Thymus (tissue), 14 donors: ENCODE measurements at places on chromosomes 2 and 18.

GRCh38 chr18:48419277-48420022, 10.3 kb upstream of the ZBTB7C start:
- H3K36me3 ChIP-seq = no peaks in the 10 kb centered on the region
- H3K27me3 ChIP-seq = peaks cover 30% of the 10 kb centered on the region
- H3K27ac ChIP-seq = peak overlapping the region; percentile 17
- peaks cover 2% of the 10 kb centered on the region for H3K4me1 ChIP-seq
- DNase-seq = no peak

GRCh38 chr2:106175086-106175850, 18.8 kb downstream of the UXS1 start:
- no peak for DNase-seq
- H3K36me3 ChIP-seq = peaks cover 7% of the 10 kb centered on the region
- no peak overlapping the region for H3K4me3 ChIP-seq
- H3K4me1 ChIP-seq = no peaks in the 10 kb centered on the region
- H3K27ac ChIP-seq = no peak overlapping the region

GRCh38 chr2:200461846-200462710, 47.8 kb downstream of the KCTD18 start:
- H3K4me1 ChIP-seq = peaks cover 20% of the 10 kb centered on the region
- no peaks in the 10 kb centered on the region for H3K27me3 ChIP-seq
- no peak for DNase-seq
- H3K4me3 ChIP-seq = no peak overlapping the region
- no peaks in the 10 kb centered on the region for H3K36me3 ChIP-seq
- H3K27ac ChIP-seq = no peak overlapping the region

GRCh38 chr18:62054929-62055498, 131.8 kb downstream of the PIGN start:
- H3K4me1 ChIP-seq = no peaks in the 10 kb centered on the region
- H3K27ac ChIP-seq = no peak overlapping the region
- H3K4me3 ChIP-seq = no peak overlapping the region
- no peaks in the 10 kb centered on the region for H3K36me3 ChIP-seq
- H3K27me3 ChIP-seq = no peaks in the 10 kb centered on the region

DNA sequence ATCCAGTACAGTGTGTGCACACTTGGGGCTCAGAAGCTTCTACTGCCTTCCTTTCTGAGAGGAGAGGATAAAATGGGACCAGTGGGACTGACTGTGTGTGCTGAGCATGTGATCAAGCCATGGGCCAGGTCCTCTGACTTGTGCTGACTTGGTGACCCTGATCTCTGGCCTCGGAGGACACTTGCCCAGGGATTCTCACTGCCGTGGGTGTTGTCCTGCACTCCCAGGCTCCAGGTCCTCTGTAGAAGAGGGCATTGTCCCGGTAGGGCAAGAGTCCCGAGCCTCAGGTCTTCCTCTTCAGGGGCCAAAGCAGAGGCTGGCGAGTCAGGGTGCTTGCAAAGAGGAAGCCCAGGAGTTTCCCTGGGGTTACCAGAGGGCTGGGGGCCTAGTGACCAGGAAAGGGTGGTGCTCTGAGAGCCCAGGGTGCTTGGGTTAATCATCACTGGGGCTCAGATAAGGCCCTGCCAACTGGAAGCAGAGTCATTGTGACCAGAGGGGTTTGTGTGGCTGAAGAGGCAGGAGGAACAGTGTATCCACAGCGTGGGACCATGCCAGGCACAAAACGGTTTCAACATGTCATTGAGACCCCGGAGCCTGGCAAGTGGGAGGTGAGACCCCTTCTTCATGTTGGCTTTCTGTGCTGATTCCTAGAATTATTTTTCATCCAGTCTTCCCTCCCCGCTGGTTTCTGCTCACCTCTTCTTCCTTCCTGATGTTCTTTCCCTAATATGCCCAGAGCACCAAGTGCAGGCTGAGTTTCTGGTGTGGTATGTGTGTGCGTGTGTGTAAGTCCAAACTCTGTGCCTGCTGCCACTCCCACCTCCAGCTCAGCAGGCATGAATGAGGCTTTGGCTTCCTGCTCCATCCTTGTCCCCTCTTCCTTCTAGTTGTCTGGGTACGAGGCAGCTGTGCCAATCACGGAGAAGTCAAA, at the start of gene GCKR:
GCKR (plus strand) TSS at position 483 of the 931 bp plus-strand sequence; CDS start at position 549, 66 bp downstream.
- no peaks in the 10 kb centered on the region for H3K36me3 ChIP-seq
- DNase-seq = no peak
- H3K4me1 ChIP-seq = no peaks in the 10 kb centered on the region
- peaks cover 34% of the 10 kb centered on the region for H3K27me3 ChIP-seq

GRCh38 chr2:141610564-141611175, 520.1 kb downstream of the LRP1B start:
- DNase-seq = no peak
- no peaks in the 10 kb centered on the region for H3K4me1 ChIP-seq
- H3K27me3 ChIP-seq = no peaks in the 10 kb centered on the region
- no peak overlapping the region for H3K27ac ChIP-seq

DNA sequence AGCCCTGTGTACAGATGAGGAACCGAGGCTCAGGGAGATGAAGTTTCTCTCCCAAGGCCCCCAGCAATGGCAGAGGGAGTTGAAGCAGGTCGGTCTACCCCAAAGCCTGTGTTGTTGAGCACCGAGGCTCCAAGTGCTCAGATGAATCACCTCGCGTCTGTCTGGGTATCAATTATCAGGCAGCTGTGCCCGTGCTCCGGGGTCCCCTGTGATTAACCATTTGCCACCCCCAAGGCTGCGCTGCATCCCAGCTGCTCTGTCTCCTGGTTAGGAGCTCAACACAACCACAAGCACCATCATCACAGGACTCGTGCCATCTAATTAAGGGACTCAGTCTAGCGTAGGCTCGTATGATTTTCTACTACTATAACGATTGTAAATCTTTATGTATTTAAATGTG, 27.1 kb downstream of the LIPG start:
- H3K4me1 ChIP-seq = no peaks in the 10 kb centered on the region
- no peak for DNase-seq
- no peak overlapping the region for H3K27ac ChIP-seq
- H3K4me3 ChIP-seq = no peak overlapping the region

GRCh38 chr2:127853671-127854070, 4.3 kb downstream of the POLR2D start:
- peaks cover 14% of the 10 kb centered on the region for H3K4me1 ChIP-seq
- DNase-seq = no peak
- no peak overlapping the region for H3K27ac ChIP-seq

DNA sequence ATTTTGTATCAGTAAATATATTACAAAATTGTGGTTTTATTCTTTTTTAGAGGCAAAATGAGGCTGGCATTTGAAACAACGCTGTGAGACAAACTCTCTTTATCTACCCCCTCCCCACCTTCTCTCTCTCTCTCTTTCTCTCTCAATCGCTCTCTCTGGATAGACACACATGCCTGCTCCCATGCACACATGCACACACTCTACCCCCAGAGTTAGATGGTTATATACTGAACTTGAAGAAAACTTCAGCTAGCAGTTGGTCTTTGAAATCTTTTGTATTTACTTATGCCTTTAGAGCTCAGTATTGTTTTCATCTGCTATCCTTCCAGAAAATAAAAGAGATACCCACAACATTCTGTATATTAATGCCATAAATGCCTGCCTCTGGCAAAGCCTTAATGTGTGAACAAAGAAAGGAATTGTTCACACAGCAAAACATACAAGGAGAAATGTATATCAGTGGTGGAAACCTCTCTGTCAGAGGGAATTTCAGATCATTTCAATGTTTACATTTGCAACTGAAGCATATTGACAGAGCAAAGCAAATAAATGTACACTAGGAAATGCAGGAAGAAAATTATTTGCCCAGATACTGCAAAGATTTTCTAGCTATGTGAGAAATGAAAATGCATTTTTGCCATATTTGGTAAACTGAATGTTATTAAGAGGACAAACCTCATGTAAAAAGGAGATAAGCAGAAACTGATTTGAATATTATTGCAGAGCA, 217.0 kb upstream of the UBE2E3 start:
- H3K27me3 ChIP-seq = no peaks in the 10 kb centered on the region
- H3K36me3 ChIP-seq = no peaks in the 10 kb centered on the region
- no peaks in the 10 kb centered on the region for H3K4me1 ChIP-seq
- DNase-seq = no peak
- no peak overlapping the region for H3K27ac ChIP-seq
- H3K4me3 ChIP-seq = no peak overlapping the region

GRCh38 chr2:127065299-127065939, 41.5 kb downstream of the BIN1 start:
- no peak overlapping the region for H3K27ac ChIP-seq
- no peak for DNase-seq
- peaks cover 30% of the 10 kb centered on the region for H3K36me3 ChIP-seq
- no peak overlapping the region for H3K4me3 ChIP-seq
- no peaks in the 10 kb centered on the region for H3K27me3 ChIP-seq

DNA sequence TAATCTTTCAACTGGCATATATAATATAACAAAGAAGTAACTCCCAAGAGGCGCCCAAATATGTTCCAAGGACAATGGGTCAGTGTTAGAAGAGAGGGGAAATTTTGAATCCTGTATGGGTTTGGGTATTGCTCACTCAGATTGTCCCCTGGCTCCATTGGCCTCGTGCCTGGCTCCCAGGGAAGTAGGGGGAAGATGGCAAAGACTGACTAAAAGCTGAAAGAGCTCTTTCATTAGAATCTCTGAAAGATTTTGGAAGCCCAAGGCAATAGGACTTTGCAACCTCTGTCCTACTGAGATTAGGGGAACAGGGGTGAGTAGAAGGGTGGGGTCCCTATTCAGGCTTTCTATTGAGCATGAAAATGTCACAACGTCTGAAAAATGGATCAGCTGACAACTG, 1272.8 kb upstream of the ZEB2 start:
- H3K4me3 ChIP-seq = no peak overlapping the region
- no peaks in the 10 kb centered on the region for H3K27me3 ChIP-seq
- H3K36me3 ChIP-seq = no peaks in the 10 kb centered on the region

DNA sequence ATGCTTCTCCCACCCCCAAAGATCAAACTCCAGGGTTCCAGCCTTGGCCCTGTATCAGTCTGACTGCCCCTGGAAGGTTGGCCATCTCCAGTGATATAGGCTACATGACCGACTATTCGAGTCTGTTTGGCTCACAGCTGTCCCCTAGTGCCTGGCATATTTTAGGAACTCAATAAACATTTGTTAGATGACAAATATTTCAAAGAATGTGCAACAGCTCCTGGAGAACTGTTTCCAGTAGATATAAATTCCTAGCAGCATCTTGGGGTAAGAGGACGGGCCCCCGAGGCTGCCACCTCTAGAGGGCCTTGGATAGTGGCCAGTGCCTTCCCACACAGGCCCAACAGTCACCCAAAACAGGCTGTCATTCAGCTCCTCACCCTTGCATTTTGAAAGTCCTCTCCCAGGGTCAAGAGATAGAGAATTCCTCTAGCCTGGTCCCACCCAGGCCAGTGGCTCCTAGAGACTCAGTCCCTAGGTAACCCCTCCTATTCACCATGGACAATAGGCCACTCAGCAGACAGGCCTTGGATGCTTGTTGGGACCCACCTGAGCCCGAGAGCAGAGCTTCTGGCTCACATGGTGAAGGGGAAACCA, 45.1 kb upstream of the ATP6V1B1 start:
- DNase-seq = no peak
- H3K36me3 ChIP-seq = no peaks in the 10 kb centered on the region
- H3K4me1 ChIP-seq = peaks cover 12% of the 10 kb centered on the region
- H3K4me3 ChIP-seq = no peak overlapping the region
- H3K27me3 ChIP-seq = peaks cover 73% of the 10 kb centered on the region

DNA sequence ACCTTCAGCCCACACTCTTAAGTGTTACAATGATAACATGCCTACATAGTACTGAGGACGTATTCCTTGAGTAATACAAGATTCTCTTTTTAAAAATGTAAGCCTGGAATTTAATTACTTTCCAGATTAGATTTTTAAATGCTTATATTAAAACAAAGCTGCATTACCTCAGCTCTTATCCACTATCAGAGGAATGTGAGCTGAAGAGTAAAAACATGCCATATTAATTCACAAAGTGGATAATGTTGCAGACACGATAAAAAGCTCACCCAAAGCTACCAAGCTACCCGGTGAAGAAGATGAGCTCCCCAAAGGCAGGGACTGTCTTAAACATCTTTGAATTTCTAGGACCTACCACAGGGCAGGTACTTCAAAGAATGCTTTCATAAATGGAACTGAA, 107.8 kb downstream of the NOL10 start:
- no peak overlapping the region for H3K27ac ChIP-seq
- peaks cover 3% of the 10 kb centered on the region for H3K36me3 ChIP-seq
- DNase-seq = no peak
- peaks cover 22% of the 10 kb centered on the region for H3K4me1 ChIP-seq
- H3K27me3 ChIP-seq = no peaks in the 10 kb centered on the region

DNA sequence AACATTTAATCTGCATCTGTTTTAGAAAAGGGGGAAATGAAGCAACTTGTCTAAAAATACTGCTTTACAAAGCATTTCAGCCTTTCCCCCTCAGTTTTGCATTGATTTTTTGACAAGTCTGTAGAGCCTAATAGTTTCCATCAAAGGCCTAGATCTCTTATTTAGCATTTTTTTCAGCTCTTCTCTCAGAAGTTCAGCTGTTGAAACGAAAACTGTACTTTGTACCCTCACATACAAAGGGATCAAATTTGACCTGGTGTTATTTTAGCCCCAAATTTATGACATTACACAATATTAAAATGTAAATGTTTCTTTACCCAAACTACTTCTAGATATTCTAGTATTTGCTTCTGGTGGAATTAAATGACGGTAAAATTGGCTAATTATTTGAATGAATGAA, 13.0 kb downstream of the YPEL5 start:
- peaks cover 34% of the 10 kb centered on the region for H3K36me3 ChIP-seq
- H3K27ac ChIP-seq = no peak overlapping the region
- no peak overlapping the region for H3K4me3 ChIP-seq
- H3K27me3 ChIP-seq = no peaks in the 10 kb centered on the region
- H3K4me1 ChIP-seq = no peaks in the 10 kb centered on the region

DNA sequence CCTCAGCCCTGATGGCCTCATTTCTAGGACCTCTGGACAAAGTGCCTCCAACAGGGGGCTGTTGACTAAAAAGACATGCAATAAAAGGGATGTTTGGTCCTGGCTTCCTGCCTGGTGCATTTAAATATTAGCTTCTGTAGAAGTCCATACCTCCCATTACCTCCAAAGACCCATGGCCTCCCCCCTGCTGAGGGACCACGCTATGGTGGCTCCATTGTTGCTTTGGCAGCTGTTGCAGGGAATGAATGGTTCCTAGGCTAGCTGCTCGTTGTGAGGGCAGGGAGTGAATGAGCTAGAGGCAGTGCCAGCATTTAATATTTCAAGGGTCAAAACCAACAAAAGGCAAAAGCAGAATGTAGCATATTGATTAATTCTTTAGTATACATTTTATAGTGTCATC, 285.9 kb downstream of the SLC8A1 start:
- DNase-seq = no peak
- no peaks in the 10 kb centered on the region for H3K27me3 ChIP-seq
